Glutamatergic neuron (in vitro differentiated cells): ENCODE measurements at places on chromosomes 4 and X. TPM values are rescaled to one million over a fixed set of nuclear protein-coding genes. Genes with fewer than 3 reads are reported as not detected.

Gene HHIP
- total RNA-seq: 9.7 TPM

- DNase-seq: peak; percentile 15
These were observed 10.7 kb upstream of the HCCS start for GRCh38 chrX:11100281-11101035.

Gene CENPVL3
- total RNA-seq: 0.42 TPM

DNA sequence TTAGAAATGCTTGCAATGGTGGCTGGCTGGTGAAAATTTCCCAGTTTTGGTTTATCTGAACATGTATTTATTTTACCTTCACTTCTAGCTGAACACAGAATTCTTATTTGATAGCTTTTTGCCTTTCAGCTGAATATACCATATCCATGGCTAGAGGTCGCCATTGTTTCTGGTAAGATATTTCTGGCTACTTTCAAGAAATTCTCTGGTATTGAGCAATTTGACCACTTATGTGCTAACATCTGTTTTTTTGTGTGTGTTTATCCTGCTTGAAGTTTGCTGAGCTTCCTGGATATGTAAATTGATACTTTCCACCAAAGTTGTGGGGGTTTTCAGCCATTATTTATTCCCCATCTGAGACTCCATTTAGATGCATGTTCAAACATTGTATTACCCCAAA lies 75.4 kb downstream of the FBXW7 start:
- DNase-seq: no peak

DNA sequence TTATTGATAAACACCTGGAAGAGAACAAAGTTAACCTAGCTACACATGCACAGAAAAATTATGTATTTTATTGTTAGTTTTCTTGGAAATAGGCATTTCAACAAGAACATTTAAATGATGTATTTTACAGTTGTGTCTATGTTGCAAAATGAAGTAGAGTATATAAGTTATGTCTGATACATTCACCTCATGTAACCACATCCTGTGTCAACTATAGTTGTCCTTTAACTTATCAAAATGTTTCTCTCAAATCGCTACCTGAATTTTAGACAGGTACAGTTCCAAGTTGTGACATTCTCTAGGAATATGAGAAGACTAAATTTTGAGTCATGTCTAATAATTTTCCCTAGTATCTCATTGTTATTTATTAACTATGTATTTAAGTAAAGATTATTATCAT lies 27.2 kb upstream of the TNIP3 start:
- no peak for DNase-seq

DNA sequence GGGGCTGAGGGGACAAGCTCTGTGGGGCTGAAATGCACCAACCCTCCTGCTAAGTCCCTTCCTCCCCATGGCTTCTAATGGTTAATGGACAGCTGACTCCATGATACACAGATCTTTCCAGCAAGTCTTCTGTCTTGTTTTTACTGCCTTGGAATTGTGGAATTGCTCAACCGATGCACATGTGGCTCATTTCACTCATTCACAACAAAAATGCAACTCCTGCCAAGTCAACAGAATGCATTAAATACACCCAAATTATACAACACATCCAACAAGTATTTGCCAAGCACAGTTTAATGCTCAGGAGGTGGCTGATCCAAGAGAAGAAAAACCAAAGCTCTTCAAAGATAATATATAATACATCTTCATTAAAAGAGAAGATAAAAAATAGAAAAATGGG lies 61.9 kb upstream of the PAGE4 start:
- DNase-seq: no peak

Gene SPARCL1
- total RNA-seq: not detected

GRCh38 chrX:9943420-9943819 lies 23.7 kb upstream of the CLDN34 start:
- DNase-seq: no peak

Gene FAM114A1
- 1.0 TPM for total RNA-seq
